ENCODE measurements at places on chromosomes 3 and 15. TPM values are rescaled to one million over a fixed set of nuclear protein-coding genes. Genes with fewer than 3 reads are reported as not detected.

- no peak for DNase-seq
Observed at GRCh38 chr3:123909785-123910184, 25.7 kb upstream of the MYLK start.

- no peak for DNase-seq
Observed at GRCh38 chr3:137770835-137771399, 6.8 kb downstream of the SOX14 start.

DNA sequence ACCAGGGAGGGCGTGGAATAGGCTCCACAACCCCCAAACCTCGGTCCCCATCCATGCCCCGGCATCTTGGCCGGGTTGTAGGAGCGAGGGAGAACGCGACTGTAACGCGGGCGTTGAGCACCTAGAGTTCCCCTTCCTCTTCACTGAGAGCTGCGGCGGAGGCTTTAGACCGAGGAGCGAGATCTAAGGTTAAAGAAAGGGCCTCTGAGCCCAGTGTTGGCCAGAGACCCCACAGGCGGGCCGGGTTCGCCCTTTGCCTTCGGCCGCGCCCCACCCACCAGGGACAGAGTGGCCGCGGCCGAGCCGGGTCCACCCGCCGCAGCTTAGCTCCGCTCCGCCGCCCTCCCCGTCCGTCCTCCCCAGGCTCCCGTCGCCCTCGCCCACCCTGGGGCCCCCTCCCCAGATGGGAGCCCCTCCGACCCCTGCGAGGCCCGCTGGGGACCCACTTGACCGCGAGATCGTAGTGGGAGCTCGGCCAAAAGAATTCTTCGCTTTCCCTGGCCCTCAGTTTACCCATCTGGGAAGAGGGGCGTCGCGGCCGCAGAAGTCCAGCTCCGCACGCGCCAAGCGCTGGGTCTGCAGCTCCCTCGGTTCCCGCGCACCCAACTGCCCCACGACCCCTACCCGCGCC, 425 bp downstream of the ANPEP start:
- no peak for DNase-seq

DNA sequence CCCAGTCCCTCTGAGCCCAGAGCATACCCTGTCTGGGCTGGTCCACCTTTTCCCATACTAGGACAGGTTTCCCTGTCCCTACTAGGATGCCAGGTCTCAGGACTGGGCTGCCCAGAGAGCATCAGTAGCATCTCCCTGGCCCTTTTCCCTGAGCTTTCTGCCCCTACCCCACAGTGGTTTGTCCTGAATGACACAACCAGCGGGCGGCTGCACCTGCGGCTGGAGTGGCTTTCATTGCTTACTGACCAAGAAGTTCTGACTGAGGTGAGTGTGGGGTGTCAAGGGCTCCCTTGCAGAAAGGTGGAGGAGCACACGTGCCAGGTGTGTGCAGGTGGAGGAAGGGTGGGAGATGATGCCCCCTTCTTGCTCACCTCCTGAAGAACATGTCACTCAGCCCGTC, 33.5 kb downstream of the ESYT3 start:
- DNase-seq, result no peak

GRCh38 chr3:108441071-108441507, 69.3 kb downstream of the MYH15 start:
- no peak for DNase-seq

GRCh38 chr15:91790836-91791235, 62.7 kb upstream of the SLCO3A1 start:
- peak; percentile 56 for DNase-seq

GRCh38 chr15:38992506-38992905, 427.9 kb upstream of the RASGRP1 start:
- DNase-seq, result no peak

- no peak for DNase-seq
Observed at GRCh38 chr3:25586553-25586952, 78.2 kb downstream of the TOP2B start.

- no peak for DNase-seq
Observed at GRCh38 chr15:49075881-49076280, 29.6 kb upstream of the SECISBP2L start.

GRCh38 chr15:68252925-68253534, 23.5 kb upstream of the CLN6 start:
- peak; percentile 47 for DNase-seq

DNA sequence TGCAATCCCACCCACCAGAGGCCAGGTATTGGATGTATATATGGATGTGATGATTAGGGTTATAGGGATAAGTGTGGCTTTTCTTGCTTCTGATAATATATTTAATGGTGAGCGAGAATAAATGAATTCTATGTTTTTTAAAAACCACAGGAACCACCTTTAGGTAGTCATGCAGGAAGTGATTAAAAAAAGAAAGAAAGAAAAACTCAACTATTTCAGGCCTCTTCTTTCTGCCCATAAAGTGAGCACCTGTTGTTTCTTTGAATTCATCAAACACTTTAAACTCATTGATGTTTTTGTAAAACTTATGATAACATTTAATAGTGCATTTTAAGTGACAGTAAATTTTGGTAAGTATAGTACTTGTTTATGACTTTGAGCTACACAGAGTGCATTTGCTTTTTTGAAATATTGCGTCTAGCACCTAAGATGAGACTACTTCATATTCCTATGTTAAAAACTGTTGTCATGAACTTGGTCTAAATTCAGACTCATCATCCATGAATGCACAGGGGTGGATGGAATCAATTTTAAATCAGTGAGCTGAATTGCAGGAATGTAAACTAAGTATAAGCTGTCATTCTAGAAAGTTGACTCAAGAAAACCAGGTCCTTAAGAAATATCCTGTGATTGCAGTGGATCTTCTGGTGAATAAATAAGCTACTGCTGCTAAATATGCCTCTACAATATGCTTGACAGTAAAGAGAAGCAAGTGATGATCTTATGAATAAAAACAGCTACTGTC, 764.4 kb upstream of the NECTIN3 start:
- no peak for DNase-seq

DNA sequence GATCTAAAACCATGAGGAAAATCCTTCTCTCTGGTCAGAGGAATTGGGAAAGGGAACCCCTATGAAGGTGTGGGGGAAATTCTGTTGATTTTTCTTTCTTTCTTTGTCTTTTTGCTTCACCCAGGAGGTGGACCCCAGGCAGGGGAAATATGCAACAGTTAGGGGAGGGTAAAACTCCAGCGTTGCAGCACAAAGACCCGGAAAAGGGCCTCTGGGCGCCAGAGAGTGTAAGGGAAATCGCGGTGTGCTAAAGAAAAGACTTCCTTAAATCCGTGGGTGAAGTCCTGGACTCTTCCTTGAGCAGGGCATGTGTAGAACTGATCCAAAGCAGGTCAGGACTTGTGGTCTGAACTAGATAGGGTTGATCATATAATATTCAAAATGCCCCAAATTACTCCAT, 11.1 kb upstream of the TBC1D21 start:
- no peak for DNase-seq

- DNase-seq, result no peak
Observed at GRCh38 chr3:77084511-77084910, 44.6 kb downstream of the ROBO2 start.

GRCh38 chr15:37693926-37694325, 240.5 kb upstream of the TMCO5A start:
- DNase-seq, result no peak

DNA sequence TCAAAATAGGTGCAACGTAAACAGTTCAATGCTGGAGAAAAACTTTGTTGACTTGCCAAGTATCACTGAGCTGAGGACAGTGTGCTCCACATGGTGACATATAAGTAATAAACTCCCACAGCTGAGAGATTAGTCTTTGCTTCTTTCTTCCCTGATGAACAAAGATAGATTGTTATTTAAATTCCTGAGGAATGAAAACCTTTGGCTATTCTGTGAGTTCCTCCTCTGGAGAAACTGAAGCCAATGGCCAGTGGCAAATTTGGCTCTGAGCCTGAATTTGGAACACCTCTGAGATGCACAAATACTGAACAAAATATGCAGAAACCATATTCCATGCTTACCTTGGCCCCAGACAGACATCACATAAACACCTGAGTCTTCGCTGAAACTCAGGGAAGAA, 63.3 kb downstream of the RPL22L1 start:
- no peak for DNase-seq

- DNase-seq, result no peak
Observed at GRCh38 chr15:77889009-77889806, 188.3 kb downstream of the TBC1D2B start.

GRCh38 chr3:183857863-183858262, 26.8 kb downstream of the PARL start:
- DNase-seq, result no peak

GRCh38 chr3:191682961-191683360, 222.0 kb downstream of the PYDC2 start:
- DNase-seq, result no peak

DNA sequence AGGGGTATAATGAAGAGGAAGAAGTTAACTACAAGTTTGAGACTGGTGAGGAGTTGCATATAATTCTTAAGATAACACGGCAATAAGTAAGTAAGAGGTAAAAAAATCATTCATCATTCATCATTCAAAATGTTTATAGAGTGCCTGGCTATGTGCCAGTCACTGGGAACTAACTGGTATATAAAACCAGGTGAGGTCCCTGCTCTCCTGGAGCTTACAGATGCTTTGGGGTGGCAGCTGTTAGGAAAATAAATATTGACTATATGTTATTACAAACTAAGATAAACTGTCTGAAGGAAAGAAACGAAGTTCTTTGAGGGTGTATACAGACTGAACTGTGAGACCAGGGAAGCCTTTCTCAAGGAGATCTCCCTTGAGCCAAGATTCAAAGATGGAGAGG, 2.9 kb downstream of the CASR start:
- no peak for DNase-seq

DNA sequence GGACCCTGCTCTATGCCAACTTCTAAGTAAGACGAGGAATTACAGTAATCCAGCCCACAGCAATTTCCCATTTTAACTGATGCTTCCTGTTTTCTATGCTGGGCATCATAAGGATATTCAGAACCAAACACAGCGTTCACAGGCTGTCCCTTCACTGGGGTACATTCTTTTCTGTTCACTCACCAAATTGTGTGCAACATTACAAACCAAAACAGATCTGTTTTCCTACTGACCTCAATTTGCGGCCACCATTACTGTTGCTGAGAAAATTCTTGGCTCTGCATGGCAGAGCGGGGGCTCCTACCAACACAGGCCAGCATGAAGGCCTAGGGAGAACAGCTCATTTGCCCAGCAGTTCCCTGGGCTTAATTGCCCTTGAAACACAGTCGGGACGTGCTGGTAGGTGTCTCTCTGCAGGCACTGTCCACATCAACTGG, 76.5 kb downstream of the MYO1E start:
- peak; percentile 77 for DNase-seq

- DNase-seq, result no peak
Observed at GRCh38 chr3:23726811-23727548, 78.8 kb upstream of the UBE2E1 start.

DNA sequence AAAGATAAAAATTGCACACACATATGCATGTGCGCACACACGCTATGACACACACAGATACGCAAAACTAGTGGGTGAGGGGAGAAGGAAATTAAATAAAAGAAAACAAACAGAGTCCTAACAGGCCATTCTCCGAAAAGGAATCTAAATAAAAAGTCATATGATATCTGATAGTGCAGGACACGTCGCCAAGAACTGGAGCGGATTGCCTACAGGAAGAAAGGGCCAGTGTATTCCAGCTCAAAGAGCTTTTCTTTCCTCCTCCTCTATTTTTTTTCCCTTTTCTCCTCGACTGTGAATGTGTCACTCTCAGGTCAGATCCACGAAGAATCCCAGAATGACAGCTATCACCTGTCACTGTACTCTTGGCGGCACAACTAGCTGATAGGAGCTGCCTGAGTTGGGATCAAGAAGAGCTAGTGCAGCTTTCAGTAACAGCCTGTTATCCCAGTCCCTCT, 157.8 kb downstream of the TIGIT start:
- no peak for DNase-seq

DNA sequence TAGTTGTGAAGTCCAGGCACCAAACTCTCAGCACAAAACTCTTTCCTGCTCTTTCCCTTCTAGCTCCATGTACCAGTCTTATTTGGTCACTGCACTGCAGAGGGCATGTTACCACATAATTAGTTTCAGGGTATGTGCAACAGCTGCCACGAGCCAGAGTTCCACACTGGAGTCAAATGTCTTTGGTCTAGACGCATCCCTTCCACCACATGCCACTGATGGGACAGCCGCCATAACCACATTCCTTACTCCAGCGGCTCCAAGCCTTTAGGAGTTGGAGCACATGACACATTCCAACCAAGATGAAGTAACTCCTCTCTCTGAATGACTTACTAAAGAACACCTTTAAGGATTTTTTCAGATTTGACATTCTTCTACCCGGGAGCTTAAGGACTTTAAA, 153.4 kb downstream of the ERC2 start:
- peak; percentile 19 for DNase-seq

DNA sequence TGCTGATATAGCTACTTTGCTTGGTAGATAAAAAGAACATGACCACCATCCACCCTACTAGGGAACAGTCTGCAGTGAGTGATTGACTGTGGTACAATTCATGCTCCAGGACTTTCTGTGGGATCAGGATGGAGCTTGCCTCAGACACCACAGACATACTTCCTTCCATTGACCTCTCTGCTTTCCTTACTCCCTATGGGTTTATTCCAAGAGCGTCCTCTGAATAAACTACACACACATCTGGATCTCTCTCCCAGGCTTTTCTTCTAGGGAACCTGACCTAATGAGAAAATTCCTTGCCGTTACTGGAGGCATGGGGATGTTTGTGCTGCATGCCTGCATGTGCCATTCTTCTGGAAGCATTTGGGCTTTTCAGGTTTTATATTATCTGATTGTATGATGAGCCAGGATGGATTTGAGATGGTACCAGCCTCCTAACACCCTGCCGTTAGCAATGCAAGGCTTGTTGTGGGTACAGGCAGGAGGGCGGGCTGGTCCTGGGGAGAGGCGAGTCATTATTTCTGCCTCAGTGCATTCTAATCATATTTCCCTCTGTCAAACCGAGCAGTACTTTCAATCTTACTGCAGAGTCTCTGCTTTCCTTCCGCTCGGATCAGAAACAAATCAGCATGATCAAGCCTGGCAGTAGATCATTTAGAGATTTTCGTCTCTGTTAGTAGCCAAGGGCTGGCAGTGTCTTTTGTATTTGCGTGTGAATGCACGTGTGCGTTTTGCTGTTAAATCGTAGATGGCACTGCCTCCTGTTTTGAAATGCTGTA, 279.2 kb downstream of the PDCD6IP start:
- DNase-seq, result no peak

DNA sequence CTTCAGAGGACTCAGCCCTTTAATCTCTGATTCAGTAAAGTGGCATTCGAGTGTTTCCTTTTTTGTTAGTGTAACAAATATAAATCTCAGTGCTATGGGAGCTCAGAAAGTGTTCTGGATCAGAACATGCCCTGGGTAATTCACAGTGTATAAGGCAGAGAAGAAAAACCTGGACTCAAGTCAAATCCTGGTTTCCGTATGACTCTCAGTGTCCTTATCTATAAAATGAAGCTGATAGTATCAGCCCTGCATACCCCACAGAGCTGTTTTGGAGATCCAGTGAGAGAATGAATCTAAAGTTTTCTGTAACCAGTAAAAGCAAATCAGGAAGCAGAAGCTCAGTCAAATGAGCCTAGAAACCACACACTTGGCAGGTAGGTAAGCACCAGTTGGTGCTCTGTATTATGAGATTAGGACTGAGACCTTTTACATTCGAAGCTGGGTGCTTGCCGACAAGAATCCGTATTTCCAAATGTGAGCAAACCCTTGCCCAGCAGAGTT, 67.2 kb downstream of the IL1RAP start:
- no peak for DNase-seq

Gene CLDN18
- total RNA-seq, result not detected

Gene XCR1
- total RNA-seq, result not detected

Gene SLC28A2
- not detected for total RNA-seq

Gene P3H2
- 185 TPM for total RNA-seq

Gene SPINK8
- total RNA-seq, result not detected

Gene CHDH
- total RNA-seq, result 0.03 TPM

Gene PAK6
- not detected for total RNA-seq

Gene AVEN
- total RNA-seq, result 23.8 TPM

Gene ATP8B4
- not detected for total RNA-seq
